Activated T-helper 1 cell treated with anti-CD3 and anti-CD28 coated beads, Interleukin-12 subunit alpha, Interleukin-12 subunit beta, Interleukin-2, Interleukin-4 antibody, amounts not matched to agents 30 ng/mL and 10 ng/mL and 1 ng/mL, durations not matched to agents 14 hours and 24 hours and 36 hours (primary cell): ENCODE measurements at places on chromosomes 5 and 9. TPM values are rescaled to one million over a fixed set of nuclear protein-coding genes. Genes with fewer than 3 reads are reported as not detected.

Gene IZUMO3
- total RNA-seq, result not detected in 2 replicates

Gene EIF4EBP3
- total RNA-seq, result 12.7 and 16.1 TPM in 2 replicates

Gene IL3
- total RNA-seq, result 94.6 and 98.5 TPM in 2 replicates

- DNase-seq, result no peak
Observed at GRCh38 chr5:139383993-139384590, 995 bp upstream of the SLC23A1 start.

GRCh38 chr5:169745441-169746146 lies 108.5 kb downstream of the DOCK2 start:
- DNase-seq, result no peak

- DNase-seq, result no peak
Observed at GRCh38 chr5:175418251-175418650, 25.7 kb downstream of the DRD1 start.

GRCh38 chr9:33718987-33719386 lies 76.4 kb upstream of the PRSS3 start:
- no peak for DNase-seq

- DNase-seq, result no peak
Observed at GRCh38 chr9:99348289-99348688, 126.2 kb downstream of the SEC61B start.
